Stimulated activated CD8-positive, alpha-beta memory T cell treated with anti-CD3 and anti-CD28 coated beads, Interleukin-12 subunit alpha, Interleukin-12 subunit beta, amount 100 ng/mL, for 4 hours (primary cell): ENCODE measurements at places on chromosomes 7 and 10.

GRCh38 chr10:290026-290725, 154.9 kb downstream of the ZMYND11 start:
- DNase-seq, result no peak

DNA sequence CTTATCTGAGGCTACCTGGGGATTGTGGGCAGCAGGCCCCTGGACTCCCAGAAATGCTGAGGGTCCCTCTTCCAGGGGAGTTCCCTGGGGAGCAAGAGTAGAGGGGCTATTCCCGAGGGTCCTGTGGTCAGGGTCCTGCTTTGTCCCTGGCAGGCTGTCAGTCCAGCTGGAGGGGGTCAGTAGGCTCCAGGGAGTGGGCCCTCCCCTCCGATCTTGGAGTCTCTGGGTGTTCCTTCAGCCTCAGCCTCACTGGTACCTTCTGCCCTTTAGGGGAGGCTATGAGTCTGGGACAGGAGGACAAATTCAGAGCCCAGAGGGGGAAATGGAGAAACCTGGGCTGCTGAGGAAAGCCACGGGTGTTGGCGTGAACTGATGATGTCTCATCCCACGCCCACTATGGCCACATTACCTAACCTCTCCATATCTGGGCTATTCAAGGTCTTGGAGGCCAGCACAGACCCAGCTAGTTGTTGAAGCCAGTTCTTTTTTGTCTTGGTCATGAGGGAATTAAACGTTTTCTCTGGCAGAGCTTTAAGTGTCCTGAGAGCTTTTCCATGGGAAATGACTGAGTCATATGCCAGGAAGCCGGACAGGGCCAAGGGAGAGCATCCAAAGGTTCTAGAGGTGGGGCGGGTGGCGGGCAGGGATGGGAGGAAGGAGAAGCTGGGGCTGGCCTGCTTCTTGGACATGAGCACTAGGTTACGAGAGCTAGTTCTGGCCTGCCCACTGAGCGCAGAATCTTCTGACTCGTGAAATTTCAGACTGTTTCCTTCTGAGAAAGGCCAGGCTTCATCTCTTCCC, 6.2 kb downstream of the CALHM2 start:
- DNase-seq, result no peak

- DNase-seq, result no peak
Observed at GRCh38 chr7:48617993-48618392, 306.4 kb upstream of the CDC14C start.

GRCh38 chr10:76150139-76150875, 718.9 kb downstream of the LRMDA start:
- DNase-seq, result no peak

DNA sequence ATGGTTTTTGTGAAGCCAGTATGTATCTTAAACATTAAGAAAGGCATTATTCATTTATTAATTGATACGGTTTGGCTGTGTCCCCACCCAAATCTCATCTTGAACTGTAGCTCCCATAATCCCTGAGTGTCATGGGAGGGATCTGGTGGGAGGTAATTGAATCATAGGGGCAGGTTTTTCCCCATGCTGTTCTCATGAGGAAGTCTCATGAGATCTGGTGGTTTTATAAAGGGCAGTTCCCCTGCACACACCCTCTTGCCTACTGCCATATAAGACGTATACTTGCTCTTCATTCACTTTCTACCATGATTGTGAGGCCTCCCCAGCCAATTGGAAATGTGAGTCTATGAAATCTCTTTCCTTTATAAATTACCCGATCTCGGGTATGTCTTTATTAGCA, 28.1 kb downstream of the OTUD1 start:
- DNase-seq, result no peak

- DNase-seq, result peak; percentile 27
Observed at GRCh38 chr7:29988424-29989256, 961 bp downstream of the SCRN1 start.

- no peak for DNase-seq
Observed at GRCh38 chr10:36624551-36625100, 500.8 kb upstream of the ANKRD30A start.

GRCh38 chr10:97784200-97784810, 12.5 kb upstream of the SFRP5 start:
- no peak for DNase-seq

GRCh38 chr7:26458466-26459145, 166.9 kb downstream of the SNX10 start:
- DNase-seq, result no peak

DNA sequence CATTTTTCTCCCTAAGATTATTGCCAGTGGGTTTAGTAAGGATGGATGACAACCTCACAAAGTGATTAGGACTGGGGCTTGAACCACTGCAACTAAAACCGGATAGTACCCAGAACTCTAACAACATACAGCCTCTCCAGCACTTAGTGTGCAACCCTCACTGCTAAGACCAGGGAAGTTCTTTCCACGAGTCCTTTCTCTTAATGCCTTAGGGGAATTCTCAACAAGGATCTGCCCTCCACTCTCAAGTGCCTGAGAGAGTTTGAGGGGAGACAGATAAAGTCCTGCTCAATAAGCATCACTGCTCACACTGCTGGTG, 104.6 kb downstream of the NRP1 start:
- DNase-seq, result no peak

GRCh38 chr10:26843736-26844135, 17.0 kb downstream of the ABI1 start:
- no peak for DNase-seq

GRCh38 chr10:128144547-128144946, 18.3 kb upstream of the MKI67 start:
- no peak for DNase-seq

- DNase-seq, result no peak
Observed at GRCh38 chr7:40015790-40016296, 65.8 kb downstream of the CDK13 start.

GRCh38 chr7:66847879-66848790, 72.9 kb upstream of the TMEM248 start:
- DNase-seq, result no peak

GRCh38 chr10:110387983-110388686, 83.4 kb upstream of the SMNDC1 start:
- peak; percentile 72 for DNase-seq

- DNase-seq, result no peak
Observed at GRCh38 chr10:35417795-35418194, 81.5 kb downstream of the CCNY start.

DNA sequence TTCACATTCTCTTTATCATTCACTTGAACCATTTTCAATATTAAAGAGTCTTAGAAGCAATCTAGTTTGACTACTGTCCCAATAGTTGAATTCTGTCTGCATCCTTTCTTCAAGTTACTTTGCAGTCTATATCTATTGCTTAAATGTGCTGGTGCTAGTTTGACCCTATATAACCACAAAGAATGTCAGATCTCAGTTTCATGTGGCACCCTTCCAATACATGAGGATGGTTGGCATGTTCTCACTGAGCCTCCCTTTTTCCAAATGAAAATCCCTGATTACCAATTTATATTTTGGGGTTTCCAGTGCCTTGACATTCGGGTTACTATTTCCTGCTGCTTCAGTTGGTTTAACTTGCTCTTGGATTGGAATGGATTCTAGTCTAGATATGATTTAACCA, 292.7 kb downstream of the EXOC4 start:
- no peak for DNase-seq

DNA sequence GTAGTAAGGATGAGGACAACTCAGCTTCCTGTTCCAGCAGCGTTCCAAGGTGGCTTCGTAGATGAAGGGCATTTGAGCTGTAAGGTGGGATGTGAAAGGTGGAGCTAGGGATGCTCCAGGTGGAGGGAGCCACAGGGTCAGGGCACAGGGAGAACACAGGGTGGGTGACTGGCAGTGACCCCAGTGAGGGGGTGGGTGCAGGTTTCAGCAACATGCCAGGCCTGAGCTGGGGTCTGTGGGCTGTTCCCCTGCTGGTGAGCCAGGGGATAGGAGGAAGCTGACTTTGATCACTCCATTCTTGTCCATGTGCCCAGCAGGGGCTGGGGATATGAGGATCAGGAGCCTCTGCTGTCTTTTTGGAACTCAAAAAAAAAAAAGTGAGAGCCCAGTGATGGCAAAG, 33.2 kb downstream of the CDH23 start:
- DNase-seq, result no peak
